Stimulated activated CD4-positive, alpha-beta T cell treated with anti-CD3 and anti-CD28 coated beads, Interleukin-1b, Interleukin-23, amount 100 ng/mL, for 4 hours (primary cell): ENCODE measurements at places on chromosomes 11 and 22.

- no peak for DNase-seq
Measured at GRCh38 chr11:119352857-119353260, 6.4 kb upstream of the MFRP start.

DNA sequence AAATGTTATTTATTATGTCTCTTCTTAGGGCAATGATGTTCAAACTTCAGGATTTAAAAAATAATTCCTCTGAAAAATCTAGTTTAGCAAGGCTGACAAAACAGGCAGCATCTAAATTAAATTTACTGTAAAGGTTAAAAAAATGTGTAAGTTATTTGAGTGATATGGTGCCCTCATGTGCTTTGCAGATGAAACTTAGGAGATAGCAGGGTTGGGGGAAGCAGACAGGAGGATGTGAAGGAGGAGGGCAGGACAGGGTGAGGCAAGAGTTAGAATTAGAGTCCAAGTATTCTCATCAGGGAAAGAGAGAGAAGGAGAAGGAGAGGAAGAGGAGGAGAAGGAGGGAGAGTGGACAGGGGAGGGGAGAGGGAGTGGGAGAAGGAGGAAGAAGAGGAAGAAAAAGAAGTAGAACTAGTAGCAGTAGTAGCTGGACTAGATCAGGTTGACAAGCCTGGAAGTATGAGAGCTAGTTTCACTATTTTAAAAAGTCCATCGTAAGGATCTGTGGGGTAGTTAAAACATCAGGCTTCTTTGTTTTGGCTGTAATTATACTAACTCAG lies 141.2 kb upstream of the SESN3 start:
- no peak for DNase-seq

- DNase-seq, result no peak
Measured at GRCh38 chr11:119844808-119845207, 115.8 kb upstream of the NECTIN1 start.

DNA sequence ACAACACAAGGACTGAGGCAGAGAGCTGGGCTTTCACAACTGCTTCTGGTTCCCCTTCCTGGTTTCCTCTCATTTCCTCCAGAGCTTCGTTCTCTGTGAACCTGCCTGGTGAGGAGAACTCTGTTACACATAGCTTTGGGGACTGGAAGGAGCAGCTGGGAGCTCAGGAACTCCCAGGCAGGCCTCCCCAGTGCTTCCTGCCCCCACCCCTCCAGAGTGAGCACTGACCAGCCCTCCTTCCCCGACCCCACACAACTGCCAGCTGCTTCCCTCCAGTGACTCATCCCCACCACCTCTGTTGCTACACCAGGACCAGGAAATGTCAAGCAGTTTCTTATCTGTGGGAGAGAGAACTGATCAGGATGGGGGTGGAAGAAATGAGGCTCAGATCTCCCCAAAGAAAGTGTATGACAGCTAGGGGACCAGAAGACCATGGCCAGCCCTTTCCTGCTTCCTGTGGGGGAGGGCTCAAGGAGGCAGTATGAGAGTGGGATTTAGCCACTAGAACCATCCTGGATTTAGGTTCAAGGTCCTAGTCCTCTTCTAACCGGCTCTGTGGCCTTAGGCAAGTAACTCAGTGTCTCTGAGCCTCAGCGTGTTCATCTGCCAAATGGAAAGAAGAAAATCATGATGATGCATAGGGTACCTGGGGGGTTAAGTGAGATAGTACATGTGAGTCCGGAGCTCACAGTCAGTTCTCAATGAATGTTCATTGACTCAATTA lies 4.5 kb upstream of the TP53I11 start:
- DNase-seq, result no peak

DNA sequence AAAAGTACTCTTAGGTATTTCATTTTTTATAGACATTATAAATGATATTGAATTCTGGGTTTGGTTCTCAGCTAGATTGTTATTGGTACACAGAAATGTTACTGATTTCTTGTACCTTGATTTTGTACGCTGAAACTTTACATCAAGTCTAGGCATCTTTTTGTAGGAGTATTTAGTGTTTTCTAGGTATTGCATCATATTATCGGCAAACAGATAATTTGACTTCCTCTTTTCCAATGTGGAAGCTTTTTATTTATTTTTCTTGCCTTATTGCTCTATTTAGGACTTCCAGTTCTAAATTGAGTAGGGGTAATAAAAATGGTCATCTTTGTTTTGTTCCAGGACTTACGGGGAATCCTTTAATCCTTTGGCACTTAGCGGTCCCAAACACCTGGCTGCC lies 676.6 kb upstream of the CCDC179 start:
- no peak for DNase-seq

DNA sequence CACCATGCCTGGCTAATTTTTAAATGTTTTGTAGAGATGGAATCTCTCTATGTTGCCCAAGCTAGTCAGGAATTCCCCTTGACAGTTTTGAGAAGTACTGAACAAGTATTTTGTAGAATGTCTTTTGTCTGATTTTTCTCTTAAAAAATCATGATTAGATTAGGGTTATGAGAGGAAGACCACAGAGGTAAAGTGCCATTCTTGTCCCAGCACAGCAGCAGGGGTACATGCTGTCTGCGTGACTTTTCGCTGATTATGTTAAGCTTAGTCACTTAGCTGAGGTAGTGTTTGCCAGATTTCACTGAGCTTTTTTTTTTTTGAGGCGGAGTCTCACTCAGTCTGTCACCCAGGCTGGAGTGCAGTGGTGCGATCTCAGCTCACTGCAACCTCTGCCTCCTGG lies 13.6 kb upstream of the NUP160 start:
- no peak for DNase-seq

DNA sequence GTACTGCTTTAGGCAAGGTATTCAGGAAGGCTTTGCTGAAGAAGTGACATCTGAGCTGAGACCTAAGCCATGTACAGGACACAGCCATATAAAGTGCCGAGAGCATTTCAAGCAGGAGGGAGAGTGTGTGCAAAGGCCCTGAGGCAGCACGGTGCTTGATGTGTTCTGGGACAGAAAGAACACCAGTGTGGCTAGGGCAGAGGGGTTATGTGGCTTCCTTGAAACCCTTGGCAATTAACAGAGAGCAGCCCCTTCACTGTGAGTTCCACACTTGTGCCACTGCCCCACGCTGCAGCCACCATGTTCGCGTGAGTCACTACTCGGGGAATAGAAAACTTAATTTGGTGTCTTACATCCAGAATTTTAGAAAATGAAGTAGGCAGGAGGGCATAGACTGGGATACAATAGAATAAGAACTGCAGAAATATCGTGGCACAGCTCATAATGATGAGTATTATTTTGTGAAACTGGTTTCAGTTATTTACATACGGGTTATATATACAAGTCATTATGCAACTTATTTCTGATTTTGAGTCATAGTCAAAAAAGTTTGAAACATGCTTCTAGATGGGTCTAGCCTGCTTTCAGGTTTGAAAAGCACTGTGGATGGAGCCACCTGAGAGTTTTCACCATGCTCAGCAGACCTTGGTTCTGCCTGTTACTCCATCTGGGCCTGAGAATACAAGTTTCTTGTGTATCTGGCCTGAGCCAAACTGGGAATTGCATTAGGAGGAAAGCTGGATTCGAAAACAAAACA lies 11.8 kb downstream of the IL10RA start:
- no peak for DNase-seq

- no peak for DNase-seq
Measured at GRCh38 chr11:63892228-63892627, 24.7 kb downstream of the RCOR2 start.

DNA sequence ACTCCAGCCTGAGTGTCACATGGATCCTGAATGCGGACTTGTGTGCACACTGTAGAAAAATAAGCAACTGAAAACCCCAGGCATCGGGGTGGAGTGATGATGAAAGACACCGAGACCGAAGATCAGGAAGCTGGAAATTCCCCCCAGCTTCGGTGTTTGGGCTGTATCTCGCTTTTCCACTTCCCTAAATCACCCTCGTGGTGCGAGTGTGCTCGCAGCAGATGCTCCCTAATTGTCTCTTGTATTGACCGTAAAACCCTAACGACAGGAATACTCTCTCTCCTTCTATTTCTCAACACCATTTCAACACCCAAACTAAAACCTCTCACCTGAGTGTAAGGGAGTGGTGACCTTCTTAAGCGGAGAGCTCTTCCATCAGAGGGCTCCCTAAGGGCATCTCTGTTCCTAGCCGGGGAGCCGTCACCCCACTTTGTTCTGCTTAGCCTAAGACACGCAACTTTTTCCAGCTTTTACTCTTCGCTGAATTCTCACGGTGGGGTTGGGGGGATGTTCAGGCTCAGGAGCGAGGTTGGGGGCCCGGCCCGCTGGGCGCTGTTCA lies 635 bp upstream of the GRK3 start:
- no peak for DNase-seq

DNA sequence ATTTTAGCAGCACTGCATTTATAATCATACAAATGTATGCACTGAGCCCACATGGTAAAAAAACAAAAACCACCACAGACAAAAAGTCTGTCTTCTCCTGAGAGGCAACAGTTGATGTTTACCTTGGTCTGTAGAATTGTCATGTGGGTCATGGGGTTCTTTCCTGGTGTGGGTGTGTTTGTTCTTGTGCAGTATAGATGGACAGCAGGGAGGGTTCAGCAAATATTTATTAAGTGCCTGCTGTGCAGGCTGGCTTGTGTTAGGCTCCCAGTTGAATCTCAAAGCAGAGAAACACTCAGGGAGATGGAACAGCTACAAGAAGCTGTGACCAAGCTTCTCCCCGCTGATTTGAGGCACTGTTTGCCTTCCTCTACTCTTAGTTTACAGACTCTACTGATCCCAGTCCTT lies 82.2 kb downstream of the PISD start:
- DNase-seq, result no peak

- no peak for DNase-seq
Measured at GRCh38 chr11:28245131-28245530, 136.9 kb downstream of the METTL15 start.
